ENCODE measurements at places on chromosomes 16 and 17. TPM values are rescaled to one million over a fixed set of nuclear protein-coding genes. Genes with fewer than 3 reads are reported as not detected.

HIGD1B gene
- total RNA-seq = not detected

LIG3 gene
- 31.1 TPM for total RNA-seq

NATD1 gene
- 2.3 TPM for total RNA-seq

NOTUM gene
- not detected for total RNA-seq

TIMP2 gene
- 35.1 TPM for total RNA-seq

Data from MCF 10A (cell line).